NCI-H1436 treated with DMSO at 0.1 percent for 48 hours (cell line): ENCODE measurements at places on chromosomes 3 and 15.

DNA sequence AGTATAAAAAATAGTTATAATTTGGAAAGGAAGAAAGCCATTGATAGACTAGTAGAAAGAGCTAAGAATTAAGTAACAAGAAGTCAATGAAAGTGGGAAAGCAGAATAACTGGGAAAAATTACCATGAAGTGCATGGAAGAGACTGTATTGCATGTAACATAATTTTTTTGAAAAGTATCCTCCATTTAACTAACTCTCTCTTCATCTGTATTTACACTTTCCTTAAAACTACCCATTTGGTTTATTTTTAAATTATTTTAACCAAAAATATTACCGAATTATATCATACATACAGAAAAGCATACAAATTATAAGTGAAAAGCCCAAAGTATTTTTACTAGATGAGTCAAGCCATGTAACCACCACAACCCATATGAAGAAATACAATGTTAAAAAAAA lies 1009.9 kb upstream of the SEMA6D start:
- no peak for DNase-seq

GRCh38 chr15:75191235-75191634 lies 10.4 kb upstream of the C15orf39 start:
- DNase-seq = no peak

DNA sequence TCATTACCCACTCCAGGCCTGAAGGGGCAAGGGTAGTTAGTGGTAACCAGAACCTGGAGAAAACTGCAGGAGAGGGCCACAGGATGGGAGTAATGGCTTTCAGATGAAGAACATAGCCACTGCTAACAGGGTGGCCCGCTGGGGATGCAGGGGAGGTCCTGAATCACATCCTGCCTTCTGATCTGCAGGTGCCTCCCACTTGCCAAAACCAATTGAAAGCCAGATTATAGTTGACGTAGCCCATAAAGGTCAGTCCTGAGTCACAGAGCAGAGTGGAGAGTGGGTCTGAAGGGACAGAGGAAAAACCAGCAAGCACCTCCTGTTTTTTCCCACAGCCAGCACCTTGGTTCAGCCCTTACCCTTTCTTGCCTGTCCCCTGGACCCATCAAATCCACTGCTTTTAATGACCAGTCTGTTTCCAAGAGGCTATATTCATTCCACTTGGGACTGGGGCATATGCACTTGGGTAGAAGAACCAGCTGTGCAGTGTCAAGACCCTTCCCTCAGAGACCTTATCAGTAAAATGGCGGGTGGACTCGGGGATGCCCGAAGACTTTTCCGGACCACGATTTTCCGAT lies 646 bp upstream of the SLC35G2 start:
- peak; percentile 42 for DNase-seq

DNA sequence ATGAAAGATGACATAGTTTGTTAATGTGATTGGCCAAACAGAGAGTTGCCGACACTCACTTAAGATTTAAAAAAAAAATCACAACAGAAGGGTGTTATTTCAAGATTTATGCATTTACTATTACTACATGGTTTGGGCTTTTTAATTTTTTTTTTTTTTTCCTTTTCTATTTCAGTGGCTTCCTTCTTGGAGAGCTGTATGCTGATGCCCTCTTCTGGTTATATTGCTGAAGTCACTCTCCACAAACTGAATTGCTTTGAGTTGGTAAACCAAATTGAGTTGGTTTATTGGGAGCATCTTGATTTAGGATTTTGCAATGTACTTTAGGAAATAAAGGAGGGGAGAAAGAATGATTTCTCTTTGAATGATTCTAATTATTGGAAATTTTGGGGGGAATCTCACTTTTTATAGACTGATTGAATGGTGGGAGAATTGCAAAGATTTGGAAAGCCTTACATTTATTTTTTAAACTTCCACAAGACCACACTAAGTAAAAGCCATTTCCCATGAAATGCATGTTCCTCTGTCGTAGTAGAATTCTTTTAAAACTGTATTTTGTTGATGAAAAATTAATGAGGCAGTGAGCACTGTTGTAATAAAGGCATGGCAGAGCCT lies 186.6 kb upstream of the FEZF2 start:
- DNase-seq = no peak

GRCh38 chr3:197372047-197372661 lies 73.7 kb upstream of the DLG1 start:
- DNase-seq = peak; percentile 82
